ENCODE measurements at places on chromosomes 5 and 9.

DNA sequence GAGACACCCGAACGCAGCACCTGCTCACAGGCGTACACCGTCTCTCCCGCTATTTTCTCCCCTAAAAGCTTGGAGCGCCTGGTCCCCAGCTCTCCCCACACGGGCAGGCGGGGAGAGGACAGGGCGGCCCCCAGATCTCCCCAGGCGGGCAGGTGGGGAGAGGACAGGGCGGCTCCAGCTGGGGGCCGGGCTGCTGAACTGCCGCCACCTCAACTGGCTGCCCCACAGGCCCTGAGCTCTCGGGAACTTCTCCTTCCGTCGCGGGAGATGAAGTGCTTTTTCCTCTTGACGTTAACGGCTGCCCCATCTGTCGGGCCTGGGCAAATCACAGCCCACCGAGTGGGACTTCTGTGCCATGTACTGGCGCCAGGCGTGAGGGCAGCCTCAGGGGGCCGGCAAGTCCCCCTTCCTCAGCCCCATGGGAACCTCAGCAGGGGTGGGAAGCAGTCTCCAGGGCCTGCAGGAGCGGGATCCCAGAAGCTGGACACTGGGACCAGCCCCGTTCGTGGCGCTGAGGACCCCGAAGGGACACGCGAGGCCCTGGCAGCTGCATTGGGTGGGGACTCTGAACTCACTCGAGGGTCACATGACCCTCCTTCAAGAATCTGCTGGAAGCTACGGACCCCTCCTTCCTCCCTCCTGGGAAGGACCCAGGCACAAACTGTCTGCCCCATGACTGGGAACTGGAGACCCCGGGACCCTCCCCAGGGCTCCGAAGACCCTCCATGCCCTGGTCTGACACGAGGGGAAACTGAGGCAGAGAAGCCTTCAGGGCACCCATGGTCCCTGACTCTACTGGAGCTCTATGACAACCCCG, 5.7 kb upstream of the EGFL7 start:
- DNase-seq: no peak

GRCh38 chr5:65157906-65158603, 323.7 kb downstream of the ADAMTS6 start:
- no peak for DNase-seq

DNA sequence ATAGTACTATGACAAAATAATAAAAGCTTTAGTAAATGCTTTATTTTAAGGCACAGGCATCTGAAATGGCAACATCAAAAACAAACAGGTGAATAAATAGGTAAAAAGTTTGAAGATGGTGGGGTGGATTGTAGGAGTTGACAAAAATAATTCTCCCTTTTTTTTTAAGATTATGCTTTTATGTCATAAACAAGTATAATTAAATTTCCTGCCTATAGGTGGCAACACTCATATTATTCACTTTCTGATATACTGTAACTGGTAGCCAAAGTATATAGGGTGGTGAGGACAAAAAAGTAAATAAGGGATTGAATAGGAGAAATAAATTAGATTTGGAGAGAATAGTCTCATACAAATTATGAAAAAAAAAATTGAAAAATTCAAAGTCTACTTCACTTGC, 120.0 kb upstream of the ACOT12 start:
- DNase-seq: no peak

DNA sequence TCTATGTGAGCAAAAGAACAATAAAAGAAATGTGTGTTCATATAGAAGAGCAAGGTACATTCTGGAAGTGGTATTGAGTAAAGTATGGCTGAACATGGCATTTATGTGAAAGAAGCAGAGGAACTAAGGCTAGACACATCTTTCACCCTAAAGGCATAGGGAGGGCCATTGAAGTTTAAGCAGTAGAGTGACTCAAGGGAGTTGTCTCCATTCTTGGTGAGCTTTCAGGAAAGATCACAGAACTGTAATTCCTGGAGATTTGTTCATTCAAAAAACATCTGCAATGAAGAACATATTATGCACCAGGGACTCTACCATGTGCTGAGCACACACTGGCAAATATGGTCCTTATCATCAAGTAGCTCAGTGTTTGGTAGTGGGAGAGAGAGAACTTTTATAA, 24.8 kb upstream of the HTR1A start:
- DNase-seq: no peak

DNA sequence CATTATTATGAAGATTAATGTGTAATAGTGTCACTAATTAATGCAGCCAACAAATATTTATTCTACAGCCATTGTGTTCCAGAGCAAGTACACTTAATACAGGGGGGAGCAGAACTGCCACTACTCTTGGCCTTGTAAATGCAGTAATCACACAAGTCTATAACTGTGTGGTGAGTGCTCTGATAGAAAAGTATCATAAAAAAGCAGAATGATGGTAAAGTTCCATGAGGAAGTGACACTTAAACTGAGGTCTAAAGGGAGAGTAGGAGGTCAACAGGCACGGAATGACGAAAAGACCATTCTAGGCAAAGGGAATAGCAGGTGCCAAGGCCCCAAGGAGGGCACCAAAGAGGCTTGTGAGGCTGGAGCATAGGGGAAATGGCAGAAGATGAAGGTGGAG, 142.9 kb downstream of the OSTF1 start:
- no peak for DNase-seq

DNA sequence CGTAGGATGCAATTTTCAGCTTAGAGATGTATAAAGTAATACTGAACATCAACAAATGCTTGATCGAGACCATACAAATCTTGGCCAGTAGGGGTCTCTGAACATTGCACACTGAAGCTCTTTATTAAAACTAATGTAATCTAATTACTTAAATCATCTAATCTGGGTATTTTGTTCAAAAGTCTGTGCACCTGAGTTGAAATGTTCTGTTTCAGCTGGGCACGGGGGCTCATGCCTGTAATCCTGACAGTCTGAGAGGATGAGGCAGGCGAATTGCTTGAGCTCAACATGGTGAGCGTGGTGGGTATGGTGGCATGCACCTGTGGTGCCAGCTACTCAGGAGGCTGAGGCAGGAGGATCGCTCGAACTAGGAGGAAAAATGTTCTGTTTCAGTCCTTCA, 41.0 kb downstream of the ESM1 start:
- no peak for DNase-seq

- no peak for DNase-seq
These were observed 729 bp upstream of the TMEM38B start for GRCh38 chr9:105693435-105694189.

GRCh38 chr5:30890377-30890776, 303.1 kb upstream of the CDH6 start:
- no peak for DNase-seq

- DNase-seq: no peak
These were observed 29.6 kb downstream of the SAR1B start for GRCh38 chr5:134603059-134603458.

DNA sequence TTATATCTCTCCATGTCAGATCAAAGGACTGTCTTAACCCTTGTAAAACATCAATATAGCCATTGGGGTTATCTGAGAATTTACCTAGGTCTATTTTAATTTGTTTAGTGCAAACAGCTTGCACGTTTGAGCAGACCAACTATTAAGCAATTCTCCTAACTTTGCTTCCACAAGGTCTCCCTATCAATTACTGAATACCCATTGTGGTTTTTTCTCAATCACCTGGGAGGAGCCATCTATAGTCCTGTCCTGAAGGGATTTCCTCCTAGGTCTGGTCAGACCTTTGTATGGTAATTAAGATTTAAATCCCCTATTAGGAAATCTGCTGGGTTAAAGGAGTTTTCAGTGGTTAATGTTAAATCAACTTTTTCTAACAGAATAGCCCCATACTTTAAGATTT, 48.9 kb upstream of the S1PR3 start:
- no peak for DNase-seq

DNA sequence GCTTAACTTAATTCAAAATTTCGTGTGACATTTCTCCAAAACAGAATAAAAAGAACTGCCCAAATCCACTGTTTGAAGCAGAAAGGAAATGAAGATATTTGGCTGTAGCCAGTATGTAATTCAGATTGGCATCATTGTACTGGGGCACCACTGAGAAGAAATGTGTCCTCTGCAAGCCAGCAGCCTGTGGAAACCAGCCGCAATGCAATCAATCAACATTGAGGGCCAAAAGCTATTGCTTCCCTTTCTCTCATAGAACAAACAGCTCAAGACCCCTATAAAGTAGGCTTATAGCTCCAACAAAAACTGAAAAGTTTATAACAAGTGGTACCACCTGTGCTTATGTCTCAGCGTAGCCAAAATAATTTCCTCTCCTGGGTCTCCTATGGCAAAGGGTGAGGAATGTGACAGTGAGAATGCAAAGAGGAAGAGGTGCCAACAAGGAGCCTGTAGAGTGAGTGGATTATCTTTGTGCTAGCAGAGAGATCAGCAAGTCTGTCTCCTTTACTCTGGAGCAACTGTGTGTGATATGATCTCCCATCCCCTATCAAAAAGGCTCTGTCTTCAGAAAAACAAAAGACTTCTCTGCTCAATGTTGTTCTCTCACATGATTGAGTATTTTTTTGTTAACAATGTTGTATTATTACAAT, 1072.3 kb upstream of the DMAC1 start:
- no peak for DNase-seq
